ENCODE measurements at places on chromosomes 11 and 22. TPM values are rescaled to one million over a fixed set of nuclear protein-coding genes. Genes with fewer than 3 reads are reported as not detected.

DNA sequence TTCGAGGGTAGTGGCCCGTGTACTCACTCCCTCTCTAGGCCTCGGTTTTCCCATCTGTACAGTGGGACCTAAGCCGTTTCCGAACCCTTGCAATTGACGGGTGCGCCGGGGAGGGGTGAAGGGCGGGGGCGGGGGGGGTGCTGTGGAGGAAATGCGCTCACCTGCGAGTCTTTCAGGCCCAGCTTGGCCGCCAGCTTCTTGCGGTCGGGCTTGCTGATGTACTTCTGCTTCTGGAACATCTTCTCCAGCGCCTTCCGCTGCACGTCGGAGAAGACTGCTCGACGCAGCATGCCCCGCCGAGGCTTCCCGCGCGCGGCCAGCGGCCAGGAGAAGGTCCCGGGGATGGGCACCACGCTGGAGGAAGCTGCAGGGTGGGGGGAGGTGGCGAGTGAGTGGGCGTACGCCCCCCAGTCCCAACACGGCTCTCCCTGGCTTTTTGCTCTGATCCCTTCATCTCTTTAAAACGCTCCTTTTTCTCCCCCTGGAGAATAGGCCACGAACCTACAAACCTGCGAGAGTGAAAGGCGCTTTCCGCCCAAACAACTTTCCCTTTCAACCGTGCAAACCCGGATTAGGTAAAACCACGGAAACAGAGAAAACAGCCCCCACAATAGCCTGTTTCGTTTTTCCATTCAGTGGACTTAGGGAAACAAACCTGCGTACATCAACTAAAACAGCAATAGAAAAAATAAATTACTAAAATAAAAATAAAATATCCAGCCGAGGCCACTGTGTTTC lies 3.2 kb downstream of the DBX1 start:
- DNase-seq = peak; percentile 27

Gene NPTXR
- total RNA-seq = 1.3 TPM

DNA sequence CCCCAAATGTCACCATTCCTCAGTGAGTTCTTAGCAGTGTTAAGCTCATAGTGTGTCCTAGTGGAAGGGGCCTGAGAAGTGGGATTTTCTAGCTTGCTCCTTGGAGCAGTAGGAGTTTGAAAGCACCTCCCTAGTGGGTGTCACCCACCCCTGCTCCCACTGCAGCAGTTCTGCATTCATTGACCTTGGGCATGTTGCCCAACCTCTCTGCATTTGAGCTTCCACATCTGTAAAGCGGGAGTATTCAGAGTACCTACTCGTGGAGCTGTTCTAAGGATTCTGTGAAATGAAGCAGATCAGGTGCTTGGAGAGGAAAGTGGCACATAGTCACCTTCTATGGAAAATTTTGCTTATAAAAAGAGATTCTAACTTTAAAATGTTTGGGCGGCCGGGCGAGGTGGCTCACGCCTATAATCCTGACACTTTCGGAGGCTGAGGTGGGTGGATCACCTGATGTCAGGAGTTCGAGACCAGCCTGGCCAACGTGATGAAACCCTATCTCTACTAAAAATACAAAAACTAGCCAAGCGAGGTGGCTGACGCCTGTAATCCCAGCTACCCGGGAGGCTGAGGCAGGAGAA lies 16.9 kb downstream of the LMO2 start:
- DNase-seq = no peak

DNA sequence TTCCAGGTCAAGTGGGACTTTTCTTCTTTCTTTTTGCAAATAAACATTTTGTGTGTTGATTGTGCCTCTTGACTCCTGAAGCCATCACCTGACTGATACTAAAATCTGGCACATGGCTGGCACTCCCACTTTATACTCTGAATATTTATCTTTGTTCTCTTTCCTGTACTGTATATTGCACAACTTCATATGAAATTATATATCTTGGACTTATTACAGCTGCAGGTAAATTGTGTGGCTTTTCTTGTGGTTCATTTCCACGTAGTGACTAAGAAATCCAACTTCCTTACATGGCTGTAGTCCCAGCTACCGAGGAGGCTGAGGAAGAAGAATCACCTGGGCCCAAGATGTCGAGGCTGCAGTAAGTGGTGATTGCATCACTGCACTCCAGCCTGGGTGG lies 23.7 kb upstream of the OR5B12 start:
- DNase-seq = no peak

GRCh38 chr11:9013373-9013772 lies 9.6 kb upstream of the NRIP3 start:
- no peak for DNase-seq

DNA sequence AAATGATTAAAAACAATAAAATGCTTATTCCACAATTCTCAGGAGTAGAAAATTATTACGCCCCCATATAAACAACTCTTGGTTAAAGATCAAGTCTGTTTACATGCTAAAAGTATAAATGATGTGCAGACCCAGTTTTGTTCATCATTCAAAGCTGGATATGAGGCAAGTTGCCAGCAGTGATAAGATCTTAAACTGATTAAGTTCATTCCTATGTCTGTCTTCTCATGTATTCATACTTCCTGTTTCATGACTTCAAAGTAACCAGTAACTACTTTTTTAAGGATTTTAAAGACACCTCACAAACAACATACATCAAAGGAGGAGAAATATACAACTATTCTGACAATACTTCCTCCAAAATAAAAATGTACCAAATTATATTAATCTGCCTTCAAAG lies 55.0 kb upstream of the ARHGAP32 start:
- no peak for DNase-seq
